ENCODE measurements at places on chromosomes 5 and 9. TPM values are rescaled to one million over a fixed set of nuclear protein-coding genes. Genes with fewer than 3 reads are reported as not detected.
A peak's percentile ranks its signal among the peaks of the same experiment; 100 is the strongest.

GRCh38 chr9:70412832-70413463, 1.5 kb downstream of the KLF9 start:
- H3K36me3 ChIP-seq: no peaks in the 10 kb centered on the region
- DNase-seq: peak; percentile 97
- H3K4me3 ChIP-seq: peak overlapping the region; percentile 84
- peaks cover 52% of the 10 kb centered on the region for H3K4me1 ChIP-seq
- peak overlapping the region; percentile 100 for H3K27ac ChIP-seq

- H3K36me3 ChIP-seq: peaks cover 57% of the 10 kb centered on the region
- peaks cover 10% of the 10 kb centered on the region for H3K4me1 ChIP-seq
- no peaks in the 10 kb centered on the region for H3K27me3 ChIP-seq
- no peak for DNase-seq
Measured at GRCh38 chr5:1325870-1326531, 18.9 kb downstream of the CLPTM1L start.

- no peaks in the 10 kb centered on the region for H3K36me3 ChIP-seq
- H3K27ac ChIP-seq: no peak overlapping the region
- no peaks in the 10 kb centered on the region for H3K4me1 ChIP-seq
- H3K27me3 ChIP-seq: no peaks in the 10 kb centered on the region
- no peak overlapping the region for H3K4me3 ChIP-seq
Measured at GRCh38 chr5:132238169-132238744, 10.6 kb upstream of the P4HA2 start.

DNA sequence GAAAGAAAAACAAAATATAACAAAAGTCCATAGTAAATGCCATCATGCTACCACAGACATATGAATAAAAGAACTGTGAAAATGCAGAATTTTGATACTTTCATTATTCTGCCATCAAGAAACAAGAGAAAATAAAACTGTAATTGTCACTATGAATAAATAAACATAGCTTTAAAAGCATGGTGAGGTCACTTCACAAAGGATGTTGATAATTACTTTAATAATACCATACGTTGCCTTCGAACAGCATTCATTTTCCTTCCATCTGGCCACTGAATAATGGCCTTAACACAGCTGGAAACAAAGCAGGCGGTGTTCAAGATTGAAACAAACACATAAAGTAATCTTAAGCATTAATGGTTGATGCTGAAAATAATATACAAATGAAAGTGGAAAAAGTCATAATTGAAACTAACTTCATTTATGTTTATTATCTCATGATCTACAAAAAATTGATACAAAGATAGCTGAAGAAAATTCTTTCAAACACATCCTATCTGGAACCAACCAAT, 102.0 kb downstream of the AGTPBP1 start:
- H3K36me3 ChIP-seq: no peaks in the 10 kb centered on the region
- H3K4me3 ChIP-seq: no peak overlapping the region
- no peak overlapping the region for H3K27ac ChIP-seq
- H3K4me1 ChIP-seq: peaks cover 6% of the 10 kb centered on the region

The FAM153A gene
- total RNA-seq: not detected

The PCDHA6 gene
- total RNA-seq: not detected

The C5orf34 gene
- 0.54 TPM for total RNA-seq
